Activated T-helper 2 cell treated with anti-CD3 and anti-CD28 coated beads, Interferon-gamma antibody, Interleukin-2, Interleukin-4, amounts not matched to agents 10 μg/mL and 5 μg/mL and 100 μg/mL, durations not matched to agents 14 hours and 24 hours and 36 hours (primary cell): ENCODE measurements at places on chromosomes 3 and 15.
A peak's percentile ranks its signal among the peaks of the same experiment; 100 is the strongest.

DNA sequence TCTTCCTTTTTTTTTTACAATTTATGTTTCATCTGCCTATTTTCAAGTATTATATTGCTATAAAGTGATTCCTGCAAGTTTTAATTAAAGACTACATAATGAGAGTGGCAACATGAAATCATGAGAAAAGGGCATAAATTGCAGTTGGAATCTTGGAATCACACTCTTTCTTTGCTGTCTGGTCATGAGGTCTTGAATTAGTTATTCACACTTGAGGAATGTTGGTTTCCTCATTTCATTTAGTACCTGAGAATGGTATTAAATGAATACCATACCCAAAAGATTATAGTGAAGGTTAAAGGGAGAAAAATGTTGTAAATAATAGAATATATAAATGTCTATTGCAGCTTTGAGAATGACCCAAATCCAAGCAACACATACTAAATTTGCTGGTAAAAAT, 25.8 kb upstream of the CNTN3 start:
- no peak for DNase-seq

- no peak for DNase-seq
Observed at GRCh38 chr3:11724615-11725339, 81.1 kb upstream of the VGLL4 start.

GRCh38 chr3:26308454-26308853, 314.1 kb upstream of the LRRC3B start:
- no peak for DNase-seq

- no peak for DNase-seq
Observed at GRCh38 chr3:167115331-167115934, 264.7 kb downstream of the ZBBX start.

DNA sequence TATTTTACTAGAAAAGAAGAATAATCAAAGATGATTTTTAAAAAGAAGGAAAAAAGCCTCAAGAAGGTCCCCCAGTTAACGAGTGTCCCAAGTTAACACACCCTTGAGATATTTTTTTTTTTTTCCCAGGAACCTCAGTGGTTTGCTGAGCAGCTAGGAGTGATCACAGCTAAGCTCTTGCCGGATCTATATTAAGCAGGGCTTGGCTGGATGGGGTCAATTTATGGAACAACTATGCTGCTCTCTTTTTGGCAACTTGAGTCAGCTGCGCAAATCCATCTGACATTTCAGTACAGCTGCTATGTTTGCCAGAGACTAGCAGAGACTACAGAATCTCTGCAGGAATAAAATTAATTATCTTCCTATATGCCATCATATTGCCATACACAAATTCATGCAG, at the start of gene LMOD3:
TSS of gene LMOD3 (minus strand) at position 193 of the 400 bp plus-strand sequence. CDS start 209 bp downstream, outside the sequence.
- DNase-seq = no peak

DNA sequence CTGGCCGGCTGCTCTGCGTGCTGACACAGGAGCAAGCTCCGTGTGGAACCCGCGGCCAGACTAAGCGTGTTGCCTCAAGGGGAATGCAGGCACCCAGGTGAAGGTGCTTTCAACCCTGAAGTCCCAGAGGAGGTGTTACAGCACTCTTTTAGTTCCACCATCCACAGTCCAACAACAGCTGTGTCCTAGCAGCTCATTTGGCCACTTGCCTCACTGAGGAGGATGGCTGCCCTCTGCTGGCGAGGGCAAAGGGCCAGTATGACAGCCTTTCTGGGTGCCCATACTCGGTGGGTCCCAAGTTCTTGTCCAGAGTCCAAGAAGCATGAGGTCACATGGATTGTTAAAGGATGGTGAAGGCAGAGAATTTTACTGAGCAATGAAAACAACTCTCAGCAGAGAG, 87.8 kb downstream of the C3orf85 start:
- DNase-seq = no peak

DNA sequence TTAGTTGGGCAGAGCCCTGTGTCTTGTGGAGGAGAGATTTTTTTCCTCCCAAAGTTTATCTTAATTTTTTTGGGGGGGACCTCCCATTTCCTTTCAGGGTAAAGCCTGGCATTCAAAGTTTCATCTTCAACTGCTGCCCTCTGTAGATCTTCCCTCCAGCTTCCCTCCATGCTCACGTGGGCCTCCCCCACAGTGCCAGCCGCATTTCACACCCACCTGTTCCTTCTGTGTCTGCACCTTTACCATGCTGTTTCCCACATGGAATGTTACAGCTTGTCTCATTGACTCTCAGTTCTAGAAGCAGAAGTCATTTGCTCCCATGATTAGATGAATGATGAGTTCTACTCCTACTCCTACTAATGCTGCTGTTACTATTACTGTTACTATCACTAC, 6.5 kb downstream of the CELF6 start:
- DNase-seq = no peak

DNA sequence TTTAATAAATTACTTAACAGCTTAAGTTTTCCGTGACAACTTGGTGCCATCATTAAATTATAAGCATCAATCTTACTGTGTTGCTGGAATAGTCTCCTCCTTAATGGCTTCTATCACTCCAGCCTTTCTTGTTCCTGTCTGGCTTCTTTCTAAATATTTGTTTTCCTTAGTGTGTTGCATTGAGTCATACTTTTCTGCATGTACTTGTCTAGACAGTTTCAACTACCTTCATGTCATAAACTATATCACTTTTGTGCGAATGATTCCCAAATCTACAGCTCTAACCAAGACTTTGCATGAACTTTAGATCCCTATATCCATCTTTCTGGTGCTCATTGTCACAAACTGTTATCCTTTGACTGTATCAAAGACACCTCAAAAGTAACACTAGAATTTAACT, 78.4 kb downstream of the AKAP13 start:
- DNase-seq = no peak

GRCh38 chr15:97963779-97964178, 3.3 kb downstream of the ARRDC4 start:
- no peak for DNase-seq

DNA sequence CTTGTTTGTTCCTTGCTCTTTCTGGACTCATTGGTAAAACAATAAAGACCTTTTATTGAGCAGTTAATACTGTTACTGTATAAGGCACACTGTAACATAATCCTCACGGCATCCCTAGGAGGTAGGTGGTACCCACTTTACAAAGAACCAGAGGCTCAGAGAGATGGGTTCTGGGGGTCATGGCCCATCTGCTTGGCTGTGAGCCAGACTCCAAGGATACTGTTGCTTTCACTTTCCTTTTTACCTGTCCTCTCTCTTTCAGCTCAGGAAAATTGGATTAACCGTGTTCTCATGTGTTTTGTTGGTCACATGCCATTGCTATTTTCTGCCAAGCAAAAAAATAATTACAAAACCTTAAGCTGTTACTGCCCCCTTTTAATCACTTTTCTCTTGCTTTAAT, 34.8 kb upstream of the FILIP1L start:
- DNase-seq = no peak

DNA sequence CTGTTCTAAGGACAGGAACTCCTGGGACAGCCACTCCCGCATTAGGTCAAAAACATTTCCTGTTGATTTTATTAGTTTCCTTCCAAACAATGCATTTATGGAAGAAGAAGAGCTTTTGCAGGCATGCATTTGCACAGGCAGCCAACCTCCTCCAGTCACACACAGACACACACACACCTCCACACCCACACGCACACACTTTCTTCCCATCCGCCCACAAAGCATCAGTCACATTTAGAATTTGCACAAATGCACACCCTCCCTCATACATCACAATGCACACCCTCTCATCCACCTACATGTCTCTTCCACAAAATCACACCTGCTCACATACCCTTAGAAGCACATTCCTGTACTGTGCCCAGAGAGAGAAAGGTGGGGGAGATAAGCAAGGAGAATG, 4.1 kb upstream of the TYRO3 start:
- no peak for DNase-seq

- no peak for DNase-seq
Observed at GRCh38 chr15:40770147-40770721, 454 bp downstream of the C15orf62 start.

- no peak for DNase-seq
Observed at GRCh38 chr3:62372621-62373041, 719 bp downstream of the FEZF2 start.

DNA sequence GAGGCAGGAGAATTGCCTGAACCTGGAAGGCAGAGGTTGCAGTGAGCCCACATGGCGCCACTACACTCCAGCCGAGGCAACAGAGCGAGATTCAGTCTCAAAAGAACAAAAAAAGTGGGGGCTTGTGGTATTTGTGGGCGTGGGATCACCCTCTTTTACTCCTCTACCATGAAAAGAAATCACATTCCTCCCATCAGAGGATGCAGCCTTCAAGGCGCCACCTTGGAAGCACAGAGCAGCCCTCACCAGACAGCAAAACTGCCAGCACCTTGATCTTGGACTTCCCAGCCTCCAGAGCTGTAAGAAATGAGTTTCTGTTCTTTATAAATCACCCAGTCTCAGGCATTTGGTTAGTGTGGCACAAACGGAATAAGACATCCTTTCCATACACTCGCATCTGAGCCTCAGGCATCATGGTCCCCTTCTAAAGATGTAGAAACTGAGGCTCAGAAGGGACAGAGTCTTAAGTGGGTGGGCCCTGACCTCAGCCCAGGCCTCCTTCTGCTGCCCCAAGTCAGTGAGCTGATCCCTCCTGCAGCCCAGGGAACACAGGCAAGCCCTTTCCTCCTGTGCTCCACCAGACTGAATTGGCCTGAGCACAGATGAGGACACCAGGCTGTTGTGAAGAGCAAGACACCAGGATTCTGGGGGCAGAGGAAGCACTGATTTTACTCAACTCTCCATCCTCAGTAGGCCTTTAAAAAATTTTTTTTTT, 201.7 kb upstream of the LINGO1 start:
- no peak for DNase-seq

DNA sequence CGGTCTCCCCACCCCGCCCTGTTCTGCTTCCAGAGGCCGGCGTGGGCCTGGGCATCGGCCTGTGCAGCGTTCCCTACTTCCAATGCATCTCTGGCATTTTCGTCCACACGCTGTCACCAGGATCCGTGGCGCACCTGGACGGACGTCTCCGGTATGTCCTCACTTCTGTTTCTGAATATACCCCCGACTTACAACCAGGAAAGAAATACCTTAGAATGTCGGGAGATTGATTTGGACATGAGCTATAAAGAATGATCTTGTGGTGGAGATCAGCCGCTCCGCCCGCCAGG, 41.4 kb downstream of the STARD5 start:
- no peak for DNase-seq

GRCh38 chr15:45338417-45338816, 39.9 kb downstream of the GATM start:
- DNase-seq = peak; percentile 19

DNA sequence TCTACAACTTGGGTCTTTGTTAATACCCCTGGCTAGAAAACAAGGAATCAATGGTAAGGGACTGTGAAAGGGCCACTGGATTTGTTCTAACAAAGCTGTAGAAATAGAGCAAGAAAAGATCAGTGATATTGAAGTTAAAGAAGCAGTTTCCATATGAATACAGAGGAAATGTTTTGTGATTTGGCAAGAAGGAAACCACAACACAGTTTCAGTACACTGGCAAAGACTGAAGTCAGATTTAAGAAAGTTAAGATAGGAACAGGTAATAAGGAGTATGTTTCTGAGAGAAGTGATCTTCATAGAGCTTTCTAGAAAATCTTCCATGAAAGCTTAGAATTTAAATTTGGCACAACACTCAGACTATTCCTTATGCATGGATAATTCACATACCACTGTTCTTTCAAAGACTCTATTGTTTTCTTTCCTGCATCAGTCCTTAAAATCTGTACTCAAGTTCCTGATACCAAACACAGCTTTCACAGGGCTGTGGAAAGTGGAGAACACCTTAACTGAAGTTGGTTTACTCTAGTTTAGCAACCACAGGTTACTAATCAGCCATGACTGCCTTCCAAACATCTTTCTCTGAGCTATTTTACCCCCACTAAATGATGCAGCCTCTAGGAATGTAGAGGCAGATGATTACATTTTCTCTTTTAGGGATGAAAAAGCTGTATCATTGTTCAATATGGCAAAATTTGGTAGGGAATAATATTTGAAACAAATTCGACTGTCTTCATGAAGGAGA, 32.4 kb upstream of the ALCAM start:
- DNase-seq = no peak

- no peak for DNase-seq
Observed at GRCh38 chr3:12752102-12752501, 7.0 kb downstream of the TMEM40 start.

GRCh38 chr3:58584690-58585004, 7.5 kb upstream of the FAM107A start:
- DNase-seq = no peak

DNA sequence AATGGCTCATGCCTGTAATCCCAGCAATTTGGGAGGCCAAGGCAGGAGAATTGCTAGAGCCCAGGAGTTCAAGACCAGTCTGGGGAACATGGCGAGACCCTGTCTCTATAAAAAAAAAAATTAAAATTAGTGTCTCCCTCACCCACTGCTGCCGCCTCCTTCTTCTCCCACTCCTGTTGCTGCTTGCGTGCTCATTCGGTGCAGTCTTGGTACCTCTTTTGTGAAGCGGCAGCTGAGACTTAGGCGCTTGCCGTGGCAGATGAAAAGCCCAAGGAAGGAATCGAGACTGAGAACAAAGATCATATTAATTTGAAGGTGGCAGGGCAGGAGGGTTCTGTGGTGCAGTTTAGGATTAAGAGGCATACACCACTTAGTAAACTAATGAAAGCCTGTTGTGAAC, 20.0 kb downstream of the GLB1 start:
- DNase-seq = no peak

GRCh38 chr3:16406579-16406978, 106.9 kb downstream of the RFTN1 start:
- DNase-seq = no peak

DNA sequence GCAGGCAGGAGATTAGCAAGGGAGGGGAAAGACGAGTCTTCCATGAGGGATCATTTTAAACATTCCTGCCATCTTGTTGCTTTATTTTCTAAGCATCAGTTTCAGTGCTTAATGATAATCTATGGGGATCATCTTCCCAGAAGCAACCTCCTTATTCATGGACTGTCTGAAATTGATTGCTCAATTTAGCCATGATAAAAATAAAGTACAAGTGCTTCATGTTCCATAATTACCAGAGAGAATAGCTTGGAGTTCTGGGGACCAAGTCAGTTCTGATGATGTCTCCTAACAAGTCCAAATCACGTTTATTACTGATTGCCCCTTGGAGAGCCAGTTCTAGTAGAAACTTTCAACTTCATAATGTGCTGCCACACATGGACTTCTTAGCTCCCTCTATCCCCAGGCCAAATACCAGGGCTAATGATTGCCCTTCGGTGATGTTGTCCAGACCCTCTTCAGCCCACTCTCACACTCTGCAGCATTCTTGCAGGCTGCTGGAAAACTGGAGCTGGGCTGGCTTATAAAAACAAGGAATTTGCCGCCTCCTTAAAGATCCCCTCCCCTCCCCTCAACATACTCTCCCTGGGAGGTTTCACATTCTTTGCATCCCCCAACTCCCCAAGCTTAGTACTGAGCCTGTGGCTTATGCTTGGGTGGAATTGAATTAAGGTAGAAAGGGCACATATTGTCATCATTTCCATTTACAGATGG, 222.1 kb upstream of the ADAMTS9 start:
- DNase-seq = no peak

DNA sequence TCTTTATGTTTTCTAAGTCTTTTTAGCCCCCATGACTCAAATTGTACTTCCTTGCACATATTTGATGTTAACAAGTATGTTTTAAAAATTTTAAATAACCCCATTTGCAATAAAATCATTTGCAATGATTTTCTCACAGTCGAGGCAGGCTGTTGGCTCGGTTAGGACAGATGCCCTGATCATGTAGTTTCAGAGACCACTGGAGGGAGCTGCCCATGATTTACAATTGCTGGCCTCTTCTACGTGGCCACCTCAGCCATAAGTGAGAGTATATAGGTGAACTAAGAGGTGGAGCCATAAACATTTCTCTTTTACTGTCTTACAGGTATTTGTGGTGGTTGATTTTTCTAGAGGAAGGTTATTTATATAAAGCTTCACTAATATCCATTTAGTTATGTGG, 1.7 kb downstream of the DTWD1 start:
- no peak for DNase-seq
